ENCODE measurements at places on chromosomes 6 and 20.
A peak's percentile ranks its signal among the peaks of the same experiment; 100 is the strongest.

- peak; percentile 79 for DNase-seq
Observed at GRCh38 chr20:36460648-36461599, 80.4 kb upstream of the MYL9 start.

DNA sequence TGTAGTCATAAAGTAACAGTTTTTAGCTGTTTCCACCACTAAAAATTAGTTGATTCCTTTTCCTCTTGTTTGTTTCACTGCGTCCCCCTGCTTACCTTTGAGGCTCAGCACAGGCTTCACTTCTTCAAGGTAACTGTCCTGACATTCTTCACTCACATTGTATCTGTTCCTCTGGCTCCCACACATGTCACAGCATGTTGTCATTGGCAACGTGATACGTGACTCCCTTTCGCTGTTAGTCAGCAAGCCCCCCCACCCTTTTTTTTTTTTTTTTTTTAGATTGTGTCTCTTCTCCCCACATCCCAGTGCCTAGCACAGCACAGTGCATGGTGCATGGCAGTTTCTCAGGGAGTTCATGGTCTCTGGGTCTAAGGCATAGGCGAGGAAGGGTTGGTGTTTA lies 13.3 kb downstream of the VAPB start:
- DNase-seq, result no peak

DNA sequence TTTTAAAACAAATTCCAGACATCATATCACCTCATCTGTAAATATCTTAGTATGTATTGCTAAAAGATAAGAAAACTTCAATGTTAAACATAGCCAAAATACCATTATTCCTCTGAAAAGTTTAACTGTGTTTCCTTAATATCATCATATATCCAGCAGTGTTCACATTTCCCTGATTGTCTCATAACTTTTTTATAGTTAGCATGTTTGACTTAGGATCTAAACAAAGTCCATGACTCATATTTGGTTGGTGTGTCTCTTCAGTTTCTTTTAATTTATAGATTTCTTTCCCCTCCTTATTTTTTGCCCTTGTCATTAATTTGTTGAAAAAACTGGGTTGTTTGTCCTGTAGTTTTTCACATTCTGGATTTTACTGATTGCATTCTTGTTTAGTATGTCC lies 163.0 kb downstream of the RPS12 start:
- no peak for DNase-seq

DNA sequence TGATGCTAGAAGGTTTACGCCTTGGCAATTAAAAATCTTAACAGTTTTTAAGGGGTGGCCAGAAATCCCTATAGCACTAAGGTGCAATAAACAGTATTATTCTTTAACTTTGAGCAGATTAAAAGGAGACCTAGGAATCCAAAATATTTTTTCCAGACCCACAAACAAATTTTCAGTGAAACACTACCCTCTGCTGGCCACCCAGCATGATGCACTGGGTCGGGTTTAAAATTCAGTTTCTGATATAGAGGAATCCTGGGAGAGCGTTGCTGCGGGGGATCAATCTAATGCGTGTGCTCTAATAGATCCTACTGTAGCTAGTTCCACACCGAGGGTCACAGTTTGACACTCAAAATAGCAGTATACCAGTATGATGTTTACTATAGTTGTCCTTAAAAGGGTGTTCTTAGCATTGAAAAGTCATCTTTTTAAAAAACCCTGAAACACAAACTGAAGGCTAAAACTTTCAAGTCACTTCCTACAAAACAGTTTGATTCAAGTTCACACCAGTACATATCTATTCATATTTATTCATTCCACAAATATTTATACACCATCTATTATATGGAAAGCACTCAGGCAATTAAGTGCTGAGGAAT lies 10.2 kb downstream of the UBE3D start:
- no peak for DNase-seq

DNA sequence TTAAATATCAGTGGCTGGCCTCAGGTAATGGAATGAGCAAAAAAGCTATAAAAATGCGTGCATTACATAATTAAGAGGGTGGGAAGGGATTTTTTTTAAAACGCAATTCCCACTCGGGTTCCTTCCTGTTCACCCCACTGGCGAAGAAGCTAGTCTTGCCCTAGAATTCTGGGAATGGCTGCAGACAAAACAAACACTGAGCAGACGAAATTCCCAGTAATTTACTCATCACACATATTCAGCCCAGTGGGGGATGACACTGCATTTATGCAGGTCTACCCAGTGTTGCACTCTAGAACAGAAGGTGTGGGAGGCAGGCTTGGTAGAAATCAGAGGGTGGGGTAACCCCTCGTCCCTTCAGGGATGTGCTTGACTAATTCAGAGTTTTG lies 2695.0 kb upstream of the DEFB115 start:
- no peak for DNase-seq

DNA sequence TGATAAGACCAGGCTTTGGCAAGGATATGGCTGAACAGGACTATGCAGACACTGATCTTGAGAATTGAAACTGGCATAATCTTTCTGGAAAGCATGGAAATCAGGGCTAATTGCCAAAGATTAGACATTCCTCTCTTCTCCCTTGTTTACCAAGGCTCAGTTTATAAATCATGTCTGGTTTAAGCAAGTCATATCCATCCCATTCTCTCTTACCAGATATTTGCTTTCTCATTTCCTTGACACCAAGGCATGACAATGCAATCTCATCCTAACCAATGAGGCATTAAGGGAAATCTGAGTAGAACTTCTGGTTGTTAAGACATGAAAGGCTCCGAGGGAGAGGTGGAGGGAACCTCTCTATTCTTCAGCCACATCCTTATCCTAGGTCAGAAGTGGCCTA lies 110.3 kb upstream of the CEP85L start:
- DNase-seq, result no peak

DNA sequence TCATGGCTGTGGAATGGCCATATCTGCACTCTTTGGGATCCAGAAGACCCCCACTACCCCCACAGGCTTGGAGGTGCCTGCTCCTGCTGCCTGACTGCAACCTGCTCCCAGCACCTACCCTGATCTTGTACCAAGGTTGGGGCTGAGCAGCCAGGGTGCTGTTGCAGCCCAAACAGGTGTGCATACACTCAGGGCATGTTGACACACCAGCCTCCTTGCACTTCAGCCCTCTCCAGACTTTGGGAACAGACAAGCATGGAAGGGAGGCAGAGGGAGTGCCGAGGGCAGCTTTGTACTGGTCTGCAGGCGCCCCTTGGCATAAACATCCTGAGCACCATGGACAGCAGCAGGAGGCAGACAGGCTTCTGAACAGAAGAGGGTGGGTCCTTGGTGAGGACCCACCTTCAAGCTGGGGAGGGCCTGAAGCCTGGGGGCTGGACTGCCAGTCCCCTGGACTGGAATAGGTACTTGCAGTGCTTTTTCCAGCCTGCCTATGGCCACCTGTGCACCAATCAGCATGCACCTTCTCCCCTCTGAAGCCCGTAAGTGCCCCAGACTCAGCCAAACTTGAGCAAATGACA lies 1675.8 kb downstream of the HACE1 start:
- no peak for DNase-seq

- DNase-seq, result no peak
Observed at GRCh38 chr6:145045582-145045981, 689.7 kb downstream of the EPM2A start.

DNA sequence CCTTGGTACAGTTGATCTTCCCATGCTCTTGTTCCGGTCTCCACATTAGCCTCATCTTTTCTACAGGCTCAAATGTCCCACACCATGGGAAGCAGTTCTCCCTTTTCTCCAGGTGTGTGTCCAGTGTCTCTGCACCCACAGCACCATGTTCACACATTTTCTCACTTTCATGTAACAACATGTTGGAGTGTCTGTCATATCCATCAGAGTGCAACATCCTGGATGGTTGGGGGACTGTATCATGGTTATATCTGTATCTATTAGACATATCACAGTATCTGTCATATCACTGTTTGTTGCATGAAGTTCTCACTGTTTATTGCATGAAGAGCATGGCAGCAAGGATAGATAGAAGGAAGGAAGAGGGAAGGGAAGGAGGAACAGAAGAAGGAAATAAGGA lies 635.6 kb downstream of the EPM2A start:
- DNase-seq, result no peak

DNA sequence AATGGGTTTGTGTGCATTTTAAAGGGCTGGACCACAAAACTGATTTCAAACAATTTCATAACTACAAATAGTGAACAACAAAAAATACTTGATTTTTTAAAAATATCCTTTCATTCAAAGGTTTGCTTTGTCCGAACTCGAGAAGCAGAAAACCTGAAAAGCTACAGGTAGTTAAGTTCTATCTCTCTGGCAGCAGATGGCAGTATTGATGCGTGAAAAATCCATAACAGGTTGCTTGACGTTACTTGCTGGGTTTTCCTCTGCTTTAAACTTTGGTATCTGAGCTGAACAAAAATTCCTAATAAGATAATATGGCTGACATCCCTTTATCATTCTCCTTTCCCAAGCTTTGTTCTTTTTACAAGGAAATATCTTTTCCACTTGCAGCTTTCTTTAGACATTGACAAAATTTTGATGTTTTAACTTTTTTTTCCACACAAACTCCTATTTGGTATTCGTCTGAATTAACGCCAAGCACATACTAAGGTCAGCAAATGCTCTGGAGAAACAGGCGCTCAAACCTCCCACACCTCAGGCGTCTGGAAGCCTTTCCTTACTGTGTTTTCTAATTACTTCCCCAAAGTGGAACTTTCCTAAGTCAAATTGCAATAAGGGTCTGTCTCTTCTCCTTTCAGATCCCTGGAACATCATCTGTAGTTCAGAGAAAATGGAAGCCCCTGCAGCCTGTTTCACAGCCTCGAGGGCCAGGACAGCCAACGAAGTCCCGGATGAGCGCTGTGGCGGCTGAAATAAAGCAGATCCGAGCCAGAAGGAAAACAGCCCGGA lies 50.3 kb upstream of the GFRAL start:
- DNase-seq, result no peak

- no peak for DNase-seq
Observed at GRCh38 chr6:150324044-150324443, 44.8 kb upstream of the IYD start.

GRCh38 chr6:94623586-94623985 lies 953.7 kb upstream of the MANEA start:
- DNase-seq, result no peak

- no peak for DNase-seq
Observed at GRCh38 chr20:419556-420165, 11.6 kb downstream of the RBCK1 start.

- DNase-seq, result no peak
Observed at GRCh38 chr6:29524444-29525310, 34.9 kb downstream of the UBD start.
